ENCODE measurements at places on chromosomes 3 and 15. TPM values are rescaled to one million over a fixed set of nuclear protein-coding genes. Genes with fewer than 3 reads are reported as not detected.

The LOXL1 gene
- 80.8 TPM for polyA plus RNA-seq

The CRABP1 gene
- 57.5 TPM for polyA plus RNA-seq

The CATSPER2 gene
- 2.1 TPM for polyA plus RNA-seq

The PLA2G4F gene
- 25.6 TPM for polyA plus RNA-seq

The TRNT1 gene
- polyA plus RNA-seq, result 28.9 TPM

The GOLGA8H gene
- polyA plus RNA-seq, result 1.1 TPM

The TM4SF18 gene
- polyA plus RNA-seq, result 23.4 TPM

The XYLB gene
- 9.3 TPM for polyA plus RNA-seq

The FAM81A gene
- polyA plus RNA-seq, result 24.3 TPM

The GJD2 gene
- 0.06 TPM for polyA plus RNA-seq

The GAP43 gene
- polyA plus RNA-seq, result 0.39 TPM

The CAV3 gene
- polyA plus RNA-seq, result 0.29 TPM

The CCDC33 gene
- polyA plus RNA-seq, result 3.9 TPM

All from right renal pelvis (tissue), 4 donors.